ENCODE measurements at places on chromosomes 3 and 15.

GRCh38 chr3:18989237-18989795, 159.0 kb upstream of the KCNH8 start:
- DNase-seq: no peak

DNA sequence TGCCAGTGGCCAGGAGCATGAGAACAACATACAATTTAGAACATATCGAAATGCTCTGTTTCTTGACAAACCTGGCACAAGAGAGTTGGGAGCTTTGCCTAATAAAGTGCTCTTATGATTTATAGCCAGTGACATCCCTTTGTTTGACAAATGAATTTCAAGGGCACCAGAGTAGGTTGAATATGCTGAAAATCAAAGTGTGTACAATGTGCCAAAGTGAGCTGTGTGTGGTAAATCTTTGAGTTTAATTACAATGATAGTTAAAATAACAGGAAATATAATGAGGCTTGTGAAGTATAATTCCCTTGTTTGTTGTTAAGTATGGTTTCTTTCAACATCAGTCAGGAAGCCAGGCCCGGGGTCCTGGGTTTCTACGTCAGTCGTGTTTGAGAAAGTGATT, 211.9 kb downstream of the EBLN2 start:
- DNase-seq: no peak

GRCh38 chr15:29675791-29676301, 146.4 kb downstream of the TJP1 start:
- DNase-seq: no peak

DNA sequence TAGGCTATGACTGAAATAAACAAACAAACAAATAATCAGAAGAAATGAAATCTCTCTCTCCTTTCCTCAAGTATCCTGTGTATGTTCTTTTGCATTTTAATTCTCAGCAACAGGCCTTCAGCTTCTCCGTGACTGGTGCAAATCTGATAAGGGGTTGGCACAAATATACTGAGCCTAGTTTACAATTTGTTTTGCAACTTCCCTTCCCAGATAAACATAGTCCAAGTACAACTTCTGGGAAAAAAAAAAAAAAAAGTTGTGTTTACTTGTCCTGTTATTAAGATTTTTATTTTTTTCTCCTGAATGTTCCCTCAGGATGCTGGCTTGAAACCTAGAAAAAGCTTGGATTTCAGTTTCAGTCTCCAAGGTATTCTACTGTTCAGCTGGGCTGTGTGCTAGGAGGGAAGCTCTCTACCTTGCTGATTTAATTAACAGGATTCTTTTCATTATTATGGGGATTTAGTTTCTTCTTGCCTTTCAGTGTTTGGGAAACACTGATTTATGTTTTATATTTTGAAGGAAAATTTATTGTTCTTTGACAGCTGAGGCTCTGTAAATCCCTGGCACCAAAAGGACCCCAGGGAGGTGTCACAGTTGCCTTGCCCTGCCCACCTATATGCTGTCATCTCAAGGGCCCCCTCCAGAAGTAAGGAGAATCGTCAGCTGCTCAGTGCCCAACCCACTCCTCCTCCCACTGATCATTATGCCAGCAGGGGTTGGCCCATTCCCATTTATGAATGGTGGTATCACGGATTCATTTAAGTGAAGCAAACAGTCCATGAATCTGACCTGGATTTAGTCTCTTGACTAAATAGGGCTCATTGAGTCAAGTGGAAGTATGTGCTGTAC, 185.2 kb downstream of the MEIS2 start:
- DNase-seq: no peak

DNA sequence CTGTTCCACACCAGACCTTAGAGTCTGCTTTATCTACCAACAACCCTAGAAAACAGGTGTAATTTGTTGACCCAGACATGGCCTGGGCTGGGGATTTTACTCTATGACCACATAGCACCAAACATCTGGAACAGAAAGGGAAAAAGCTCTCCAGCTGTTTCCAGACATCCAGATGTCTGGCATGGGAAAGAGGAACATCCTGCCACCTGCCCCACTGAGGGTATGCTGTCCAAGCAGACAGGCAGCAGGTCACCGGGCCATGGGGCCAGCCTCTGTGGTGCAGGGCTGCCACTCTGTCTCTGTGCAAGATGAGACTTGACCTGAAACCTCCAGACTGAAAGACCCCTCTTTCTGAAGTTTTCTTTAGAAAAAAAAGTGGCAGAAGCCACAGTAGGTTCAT, 359.3 kb upstream of the ICE2 start:
- no peak for DNase-seq

DNA sequence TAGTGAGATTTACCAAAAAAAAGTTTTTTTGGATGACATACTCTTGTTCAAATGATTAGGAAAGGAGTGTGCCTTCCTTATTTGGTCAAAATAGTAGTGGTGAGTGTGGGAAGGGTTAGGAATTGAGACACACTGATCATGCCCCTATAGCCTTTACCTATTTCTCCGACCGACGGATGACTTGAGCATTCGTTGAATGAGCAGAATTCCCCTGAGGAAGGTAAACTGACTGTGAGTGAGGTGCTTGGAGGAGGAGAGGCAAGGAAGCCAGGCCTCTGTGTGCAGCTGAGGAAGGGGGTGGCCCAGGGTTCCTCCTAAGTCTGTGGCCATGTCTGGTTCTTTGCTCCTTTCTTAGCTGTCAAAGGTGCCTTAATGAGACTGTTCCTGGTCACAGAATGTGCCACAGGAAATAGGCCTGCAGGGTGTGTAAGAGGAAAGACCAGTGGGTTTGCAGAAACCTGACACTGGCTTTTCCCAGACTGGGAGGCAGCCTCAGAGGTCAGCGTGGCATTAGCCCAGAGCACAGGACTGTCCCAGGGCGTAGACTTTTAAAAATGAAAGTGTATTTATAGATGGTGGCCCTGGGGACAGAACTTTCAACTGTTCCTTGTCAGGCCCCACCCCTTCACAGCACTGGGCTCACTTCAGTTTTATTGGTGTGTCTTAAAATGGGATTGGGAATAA, 307.7 kb upstream of the C2CD4B start:
- DNase-seq: peak; percentile 46

DNA sequence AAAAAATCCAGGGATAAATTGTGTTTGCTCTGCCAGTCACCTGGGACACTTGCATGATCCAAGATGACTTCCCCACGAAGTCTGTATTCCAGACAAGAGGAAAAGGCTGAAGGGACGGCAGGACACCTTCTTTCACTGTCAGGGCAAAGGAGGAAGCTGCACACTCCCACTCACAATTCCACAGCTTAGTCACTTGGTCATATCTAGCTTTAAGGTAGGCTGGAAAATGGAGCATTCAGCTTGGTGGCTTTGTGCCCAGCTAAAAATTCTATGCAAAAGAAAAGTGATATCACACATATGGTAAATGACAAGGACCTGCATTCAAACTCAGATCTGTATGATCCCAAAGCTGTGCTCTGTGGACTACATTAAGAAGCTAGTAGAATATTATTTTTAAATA, 109.2 kb upstream of the TPM1 start:
- DNase-seq: no peak

DNA sequence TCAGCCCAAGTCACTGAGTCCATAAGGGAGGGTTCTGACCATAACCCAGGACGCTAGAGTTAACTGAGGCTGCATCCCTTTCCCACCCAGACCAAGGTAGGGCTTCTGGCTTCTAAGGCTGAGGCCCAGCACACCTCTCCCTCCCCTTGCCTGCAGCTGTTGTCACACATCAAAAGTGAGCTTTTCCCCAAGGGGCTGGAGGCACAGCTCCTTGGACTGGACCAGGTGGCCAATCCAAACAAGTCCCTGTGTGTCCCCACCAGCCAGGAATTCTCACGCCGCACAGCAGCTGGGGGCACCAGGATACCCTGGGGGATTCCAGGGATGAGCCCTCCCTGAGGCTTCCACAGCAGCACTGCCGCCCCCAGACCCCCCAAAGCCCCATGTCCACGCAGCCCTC, 22.3 kb upstream of the ISLR2 start:
- DNase-seq: no peak
